ENCODE measurements at places on chromosomes 11 and 22.

GRCh38 chr11:9222654-9223053 lies 42.5 kb downstream of the DENND5A start:
- no peak for DNase-seq

DNA sequence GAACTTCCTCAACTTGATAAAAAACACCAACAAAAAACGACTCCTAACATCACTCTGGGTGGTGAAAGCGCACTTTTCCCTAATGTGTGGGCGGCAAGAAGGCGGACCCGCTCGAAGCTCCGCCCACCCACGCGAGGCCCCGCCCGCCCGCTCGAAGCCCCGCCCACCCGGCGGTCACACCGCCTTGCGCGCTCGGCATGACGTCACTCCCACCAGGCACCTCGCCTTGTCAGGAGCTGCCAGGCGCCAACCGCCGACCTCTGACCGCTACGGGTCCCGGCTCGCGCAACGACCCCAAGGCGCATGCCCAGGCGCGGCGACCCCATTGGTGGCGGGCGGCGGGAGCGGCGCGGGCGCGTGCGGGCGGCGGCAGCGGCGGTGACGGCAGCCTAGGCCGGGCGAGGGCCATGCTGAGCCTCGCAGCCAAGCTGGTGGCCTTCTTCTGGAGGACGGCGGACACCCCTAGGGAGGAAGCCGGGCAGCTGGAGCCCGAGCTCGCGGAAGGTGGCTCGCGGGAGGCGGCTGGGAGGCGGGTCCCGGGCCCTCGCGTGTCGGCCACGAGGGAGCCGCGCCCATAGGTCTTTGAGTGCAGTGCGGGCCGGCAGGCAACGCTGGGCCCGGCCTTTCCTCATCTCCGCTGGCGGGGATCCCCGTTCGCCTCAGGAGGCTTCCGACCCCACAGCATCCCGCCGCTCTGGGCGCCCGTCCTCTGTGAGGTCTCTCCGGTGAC lies at the start of gene MOV10L1:
Gene MOV10L1 (plus strand): TSS at position 325 of the 730 bp plus-strand sequence. CDS start 83 bp downstream, at position 408.
- DNase-seq = no peak

- DNase-seq = no peak
Measured at GRCh38 chr11:76095891-76096290, 110.4 kb downstream of the WNT11 start.

- DNase-seq = no peak
Measured at GRCh38 chr11:126414615-126415014, 59.1 kb downstream of the ST3GAL4 start.

DNA sequence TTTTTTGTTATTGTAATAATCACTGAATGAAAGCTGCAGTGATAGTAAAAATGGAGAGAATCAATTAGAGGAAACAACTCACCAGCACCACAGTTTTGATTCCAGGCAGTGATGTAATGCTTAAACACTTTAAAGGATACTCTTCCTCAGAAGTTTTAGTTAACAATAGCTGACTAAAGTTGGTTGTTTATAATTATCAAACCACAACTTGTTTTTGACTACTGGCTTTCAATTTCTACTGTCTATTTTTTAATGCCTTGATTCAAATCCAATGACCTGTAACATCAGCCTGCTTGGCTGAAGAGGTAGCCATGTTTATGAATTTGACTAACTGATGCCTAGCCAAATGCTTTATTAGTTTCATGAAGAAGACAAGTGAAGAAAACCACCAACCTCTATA lies 18.2 kb upstream of the CASP12 start:
- DNase-seq = no peak

- no peak for DNase-seq
Measured at GRCh38 chr22:31105282-31105929, 2.0 kb downstream of the SELENOM start.

DNA sequence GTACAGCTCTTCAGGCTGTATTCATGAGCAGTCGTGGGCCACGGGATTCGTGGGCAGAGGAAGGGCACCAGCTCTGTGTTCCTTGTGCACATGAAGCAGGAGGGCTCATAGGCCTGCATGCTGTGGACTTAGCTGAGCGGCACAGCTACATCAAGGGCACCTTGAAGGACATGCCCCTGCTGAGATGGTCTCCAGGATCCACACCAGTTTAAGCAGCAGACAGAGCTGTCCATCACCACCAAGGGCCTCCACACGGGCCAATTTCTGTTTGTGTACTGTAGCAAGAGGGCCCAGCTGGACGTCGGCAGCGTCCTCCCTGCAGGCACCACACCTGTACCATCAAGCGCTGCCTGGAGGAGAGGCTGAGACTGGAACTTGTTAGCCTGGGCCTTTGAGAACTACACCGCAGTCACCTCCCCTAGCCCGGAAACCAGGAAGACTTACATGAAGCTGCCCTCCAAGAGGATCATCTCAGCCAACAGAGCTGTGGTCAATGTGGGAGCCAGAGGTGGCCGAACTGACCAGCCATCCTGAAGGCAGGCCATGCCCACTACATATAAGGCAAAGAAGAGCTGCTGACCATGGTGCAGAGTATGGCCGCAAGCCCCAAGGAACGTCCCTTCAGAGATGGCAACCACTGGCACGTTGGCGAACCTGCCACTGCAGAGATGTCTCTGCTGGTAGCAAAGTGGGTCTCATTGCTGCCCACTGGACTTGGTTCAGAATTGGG lies 32.7 kb upstream of the GNB1L start:
- DNase-seq = no peak

- DNase-seq = no peak
Measured at GRCh38 chr11:17169876-17170275, 37.9 kb downstream of the PIK3C2A start.

DNA sequence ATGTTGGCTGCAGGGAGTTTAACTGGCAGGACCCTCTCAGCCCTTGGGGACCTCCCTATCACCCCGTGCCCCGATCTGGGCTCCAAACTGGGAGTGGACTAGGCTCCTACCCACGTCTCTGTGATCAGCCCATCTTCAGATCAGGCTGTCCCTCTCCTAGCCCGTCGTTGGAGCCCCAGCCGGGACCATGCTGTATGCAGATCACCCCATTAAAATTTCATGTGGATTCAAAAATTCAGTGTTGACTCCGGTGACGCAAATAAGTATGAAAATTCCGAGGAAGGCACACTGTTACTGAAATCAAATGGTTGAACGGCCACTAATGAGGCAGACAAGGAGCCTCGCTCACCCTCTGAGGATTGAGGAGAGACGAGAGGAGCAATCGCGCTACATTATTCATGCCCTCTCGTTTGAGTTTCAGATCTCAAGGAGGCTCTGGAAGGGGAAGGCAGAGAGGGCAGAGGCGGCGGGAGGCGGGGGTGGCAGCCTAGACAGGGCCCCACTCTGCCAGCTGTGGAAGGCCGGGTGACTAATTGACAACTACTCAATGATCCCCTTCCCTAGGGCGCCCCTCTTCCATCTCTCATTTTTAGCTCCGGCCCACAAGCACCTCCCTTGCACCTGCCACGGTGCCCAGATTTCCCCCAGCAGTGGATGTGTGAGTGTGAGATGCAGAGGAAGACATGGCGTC lies 255.4 kb downstream of the MIAT start:
- no peak for DNase-seq

DNA sequence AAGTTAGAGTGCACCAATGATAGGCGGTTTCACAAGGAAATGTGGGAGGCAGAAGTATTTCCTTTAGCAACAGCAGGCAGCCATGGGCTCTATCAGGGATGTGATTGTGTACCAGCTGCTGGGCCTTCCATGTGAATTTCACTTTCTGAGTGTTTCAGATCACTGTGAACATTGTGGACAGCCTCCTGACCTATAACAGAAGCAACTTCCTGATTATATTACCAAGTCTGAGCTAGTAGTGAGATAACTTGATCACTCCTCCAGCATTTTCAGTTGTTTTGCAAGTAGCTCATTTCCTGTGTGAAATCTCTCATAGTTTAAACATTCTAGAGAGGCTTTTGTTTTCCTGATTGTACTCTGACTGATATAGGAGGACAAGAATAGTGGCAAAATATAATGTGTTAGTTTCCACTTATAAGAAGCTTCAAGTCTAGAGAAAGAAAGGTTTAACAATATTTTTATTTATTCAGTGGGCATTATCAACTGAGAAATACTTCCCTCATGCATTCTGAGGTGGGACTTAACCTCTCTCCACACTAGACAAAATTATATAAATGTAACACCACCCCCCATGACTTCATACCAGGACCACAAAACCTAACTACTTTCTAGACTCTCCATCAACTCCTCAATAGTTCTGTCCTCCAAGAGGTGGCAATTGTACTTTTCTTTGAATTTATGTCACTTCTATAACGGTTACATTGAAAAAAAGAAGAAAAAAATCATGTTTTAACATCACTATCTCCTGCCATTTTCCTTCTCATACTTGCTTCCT lies 184.2 kb upstream of the LUZP2 start:
- no peak for DNase-seq

DNA sequence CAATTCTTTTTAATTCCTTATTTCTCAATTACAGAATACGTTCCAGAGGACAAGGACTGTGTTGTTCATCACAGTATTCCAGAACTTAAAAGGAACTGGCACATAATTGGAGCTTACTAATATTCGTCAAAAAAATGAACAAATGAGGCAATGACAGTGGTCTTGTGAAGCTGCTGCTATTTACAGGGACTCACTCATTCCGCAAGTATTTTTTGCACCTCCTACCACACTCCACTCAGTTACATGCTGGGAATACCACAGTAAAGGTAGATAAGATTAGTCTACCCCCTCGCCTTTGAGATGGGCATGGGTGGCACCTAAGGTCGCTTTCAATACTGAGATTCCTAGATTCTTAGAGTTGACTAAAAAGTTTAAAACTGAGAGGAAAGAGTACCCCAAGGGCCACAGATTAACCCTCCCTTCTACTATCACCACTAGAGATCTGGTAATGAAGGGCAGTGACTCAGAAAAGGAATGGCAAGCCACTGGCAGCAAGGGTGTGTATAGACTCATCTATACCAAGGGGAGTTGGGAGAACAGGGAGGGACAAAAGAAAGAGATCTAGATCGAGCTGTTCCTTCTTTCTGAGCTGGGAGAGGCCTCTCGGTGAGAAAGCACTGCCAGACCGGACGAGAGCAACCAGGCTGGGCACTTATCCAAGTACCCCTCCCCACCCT lies 85.0 kb downstream of the RPL27A start:
- DNase-seq = no peak

- no peak for DNase-seq
Measured at GRCh38 chr11:45881708-45882368, 3.6 kb upstream of the MAPK8IP1 start.

GRCh38 chr11:15825976-15826650 lies 530.2 kb downstream of the SOX6 start:
- no peak for DNase-seq

- DNase-seq = no peak
Measured at GRCh38 chr11:110160016-110160415, 66.8 kb downstream of the ZC3H12C start.

GRCh38 chr22:38167988-38168407 lies 13.6 kb downstream of the PLA2G6 start:
- DNase-seq = no peak

DNA sequence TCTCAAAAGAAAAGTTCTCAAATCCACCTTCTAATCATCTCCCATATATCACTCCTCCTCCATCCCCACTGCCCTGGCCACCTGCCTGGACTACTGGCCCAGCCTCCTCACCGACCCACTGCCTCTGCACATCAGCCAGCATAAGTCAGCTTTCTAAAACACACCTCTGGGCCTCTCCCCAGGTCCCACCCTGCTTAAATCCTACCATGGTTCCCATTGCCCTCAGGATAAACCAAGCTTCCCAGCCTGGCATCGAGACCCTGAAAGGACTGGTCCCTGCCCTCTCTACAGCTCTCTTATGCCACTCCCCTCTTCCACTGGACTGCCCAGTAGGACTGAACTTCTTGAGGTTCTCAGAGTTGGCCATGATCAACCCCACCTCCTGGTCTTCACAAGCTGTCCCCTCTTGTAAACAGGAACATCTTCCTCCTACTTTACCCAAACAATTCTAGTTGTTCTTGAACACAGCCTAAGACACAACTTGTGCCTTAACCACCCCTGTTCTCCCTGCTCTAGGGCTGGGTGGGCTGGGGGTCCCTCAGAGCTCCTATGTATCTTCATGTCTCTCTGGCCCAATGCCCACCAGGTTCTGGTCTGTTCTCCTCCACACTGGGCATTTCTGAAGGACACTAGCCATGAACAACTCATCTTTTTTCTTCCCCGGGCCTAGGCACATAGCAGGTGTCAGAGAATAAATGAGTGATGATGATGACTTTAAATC lies 12.6 kb upstream of the P2RY6 start:
- DNase-seq = no peak

- DNase-seq = no peak
Measured at GRCh38 chr11:45844822-45845578, 2.3 kb upstream of the CRY2 start.

DNA sequence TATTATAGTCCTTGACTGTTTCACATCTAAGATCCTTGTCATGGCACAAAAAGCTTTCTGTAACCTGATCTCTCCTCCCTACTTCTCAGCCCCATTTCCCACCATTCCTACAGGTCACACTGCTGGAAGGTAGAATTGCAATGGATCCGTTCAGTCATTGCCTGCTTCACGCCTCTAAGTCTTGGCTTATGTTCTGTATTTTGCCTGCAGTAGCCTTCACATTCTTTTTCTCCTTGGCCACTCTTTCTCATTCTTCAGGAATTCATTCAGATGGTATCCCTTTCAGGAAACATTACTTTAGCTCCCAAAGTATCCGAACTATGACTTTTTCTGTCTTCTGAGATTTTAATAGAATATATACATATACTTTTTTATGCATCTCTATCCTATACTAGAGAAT lies 731.5 kb downstream of the NTM start:
- no peak for DNase-seq

DNA sequence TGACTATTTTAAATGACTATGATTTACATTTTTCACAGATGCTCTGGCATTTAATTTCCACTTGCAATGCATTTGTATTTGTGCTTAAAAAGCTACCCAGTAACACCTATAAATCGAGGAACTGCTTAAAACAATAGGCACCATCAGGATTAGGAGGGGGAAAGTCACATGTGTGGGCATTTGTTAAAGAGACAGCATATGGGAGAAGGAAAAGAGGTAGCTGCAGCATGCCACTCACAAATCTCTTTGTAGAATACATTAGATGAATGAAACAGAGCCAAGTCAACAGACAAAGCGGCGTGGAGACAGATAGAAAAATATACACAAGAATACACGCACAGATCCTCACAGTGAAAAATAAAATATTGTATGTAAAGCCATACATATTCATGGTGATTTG lies 228.0 kb downstream of the CADM1 start:
- no peak for DNase-seq

- no peak for DNase-seq
Measured at GRCh38 chr11:24091594-24091993, 405.3 kb upstream of the LUZP2 start.

- no peak for DNase-seq
Measured at GRCh38 chr11:26827567-26828081, 105.8 kb upstream of the SLC5A12 start.

- no peak for DNase-seq
Measured at GRCh38 chr22:21778705-21779363, 43.2 kb upstream of the YPEL1 start.

- DNase-seq = no peak
Measured at GRCh38 chr11:26755762-26756161, 33.9 kb upstream of the SLC5A12 start.

DNA sequence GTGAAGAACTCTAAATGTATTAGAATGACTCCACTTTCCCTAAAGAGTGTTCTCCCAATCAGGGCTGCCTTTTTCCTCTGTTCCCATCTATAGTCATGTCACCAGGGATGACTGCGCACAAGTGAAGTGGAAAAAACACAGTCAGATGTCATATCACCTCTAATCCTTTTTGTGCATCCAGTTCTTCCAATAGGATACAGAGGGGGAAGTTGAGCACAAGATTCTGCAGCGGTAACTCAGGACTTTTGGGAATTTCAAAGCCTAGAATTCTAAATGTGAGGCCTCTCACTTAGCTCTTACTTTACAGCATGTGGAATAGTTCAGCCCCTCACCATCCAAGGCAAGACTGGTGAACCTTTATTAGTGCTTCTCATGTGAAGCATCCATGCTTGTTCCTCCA lies 602.6 kb downstream of the NTM start:
- no peak for DNase-seq
